ENCODE measurements at places on chromosomes 12 and 14. TPM values are rescaled to one million over a fixed set of nuclear protein-coding genes. Genes with fewer than 3 reads are reported as not detected.

The CLEC4D gene
- not detected for total RNA-seq

The CIROP gene
- not detected for total RNA-seq

- DNase-seq = peak; percentile 31
These were observed 41.4 kb downstream of the PRPF40B start for GRCh38 chr12:49664591-49665239.

DNA sequence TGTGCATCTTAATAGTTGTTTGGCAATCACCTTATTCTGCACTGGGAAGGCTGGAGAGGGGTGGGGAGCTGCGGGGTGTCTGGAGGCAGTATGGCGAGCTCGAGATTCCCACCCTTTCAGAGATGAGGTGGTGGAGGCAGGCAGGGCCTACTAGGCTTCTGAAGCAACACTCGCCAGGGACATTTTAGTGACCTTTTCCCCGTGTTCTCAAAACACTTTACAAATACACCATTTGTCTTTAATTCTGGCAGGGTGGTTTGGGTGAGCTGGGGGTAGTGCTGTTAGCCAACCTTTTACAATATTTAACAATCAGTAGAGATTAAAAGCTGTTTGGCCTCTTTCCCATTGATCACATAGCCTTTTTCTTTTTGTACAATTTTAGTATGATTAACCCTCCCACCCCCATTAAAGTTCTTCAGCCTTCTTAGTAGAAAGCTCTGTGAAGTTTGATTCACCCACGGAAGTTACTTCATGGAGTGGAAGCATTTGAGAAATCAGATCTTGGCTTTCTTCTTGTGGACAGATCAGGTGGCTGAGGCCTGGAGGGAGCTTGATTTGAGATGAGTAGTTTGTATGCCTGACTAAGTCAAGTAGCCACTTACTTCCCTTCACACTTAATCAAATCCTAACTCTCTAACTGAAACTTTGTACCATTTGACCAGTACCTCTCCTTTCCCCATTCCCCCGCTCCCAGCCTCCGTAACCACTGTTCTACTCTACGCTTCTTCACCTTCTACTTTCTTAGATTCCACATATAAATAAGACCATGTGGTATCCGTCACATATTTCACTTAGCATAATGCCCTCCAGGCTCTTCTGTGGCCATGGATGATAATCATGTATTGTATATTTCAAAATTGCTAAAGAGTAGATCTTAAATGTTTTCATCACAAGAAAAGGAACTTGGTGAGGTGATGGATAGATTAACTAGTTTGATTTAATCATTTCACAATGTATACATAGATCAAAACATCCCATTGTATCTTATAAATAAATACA, 41.0 kb downstream of the TRAF3 start:
- DNase-seq = peak; percentile 25

- DNase-seq = no peak
These were observed 71.2 kb upstream of the ESRRB start for GRCh38 chr14:76304536-76305267.

GRCh38 chr14:22179190-22179589, 409.8 kb downstream of the DAD1 start:
- no peak for DNase-seq

DNA sequence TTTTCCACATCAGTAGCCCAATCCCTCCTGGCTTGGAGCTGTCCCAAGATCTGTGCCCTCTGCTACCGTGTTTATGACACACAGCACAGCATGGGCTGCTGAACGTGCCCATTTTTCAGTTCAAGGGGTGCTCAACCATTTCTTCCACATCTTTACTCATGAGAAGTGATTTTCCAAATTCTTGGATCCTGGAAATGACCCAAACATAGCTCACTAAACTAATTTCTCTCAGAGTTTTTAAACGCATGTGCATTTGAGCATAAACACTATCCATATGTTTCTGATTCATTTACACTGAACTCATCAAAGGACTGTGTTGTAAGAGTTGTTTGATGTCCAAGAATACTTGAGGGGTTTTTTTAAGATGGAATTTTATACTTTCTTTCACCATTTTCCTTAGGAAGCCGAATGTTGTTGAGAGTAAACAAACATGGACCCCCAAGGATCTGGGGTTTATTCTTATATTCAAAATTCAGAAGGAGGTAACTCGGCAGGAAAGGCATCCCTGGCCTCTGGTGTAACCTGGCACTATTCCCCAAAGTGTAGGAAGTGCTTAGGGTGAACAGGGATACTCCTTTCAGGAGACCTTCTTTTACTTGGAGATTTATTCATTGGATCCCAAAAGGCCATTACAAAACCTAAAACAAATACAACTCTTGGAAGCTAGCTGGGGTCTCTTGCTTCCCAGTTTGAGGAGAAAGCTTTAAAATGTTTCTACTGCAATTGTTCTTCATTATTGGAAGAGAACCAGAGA, 215.0 kb downstream of the BMP4 start:
- DNase-seq = no peak

GRCh38 chr14:75454963-75455546, 27.2 kb downstream of the JDP2 start:
- DNase-seq = peak; percentile 29

GRCh38 chr12:118164798-118165486, 29.0 kb downstream of the PEBP1 start:
- DNase-seq = peak; percentile 31

DNA sequence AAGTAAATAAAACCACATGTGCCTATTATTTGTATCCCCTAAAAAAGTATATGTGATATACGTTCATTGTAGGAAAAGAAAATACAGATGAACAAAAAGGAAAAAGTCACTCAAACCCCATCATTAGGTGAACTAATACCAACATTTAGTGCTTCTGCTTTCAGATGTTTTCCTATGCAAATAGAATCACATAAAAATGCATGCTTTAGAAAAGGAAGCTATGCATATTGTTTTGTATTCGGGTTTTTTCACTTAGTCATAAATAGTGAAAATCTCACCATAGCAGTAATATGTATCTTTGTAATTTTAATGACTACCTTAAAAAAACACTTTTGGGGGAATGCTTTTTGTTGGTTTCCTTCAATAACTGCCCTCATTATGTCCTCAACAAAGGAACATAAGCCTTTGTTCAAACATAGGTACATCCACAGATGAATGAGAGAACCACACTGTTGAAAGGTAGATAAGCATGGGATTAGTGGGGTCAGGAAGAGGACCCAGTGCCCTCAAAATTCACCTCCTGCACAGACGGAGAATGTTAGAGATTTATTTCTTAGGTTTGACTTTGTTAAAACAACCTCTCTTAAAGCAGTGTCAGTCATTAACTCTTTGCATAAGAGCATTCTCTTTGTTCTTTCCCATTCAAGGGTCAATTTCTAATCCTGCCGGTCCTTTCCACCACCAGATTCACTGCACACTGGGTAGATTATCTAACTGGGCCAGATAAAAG, 6.5 kb downstream of the AMDHD1 start:
- DNase-seq = no peak

- DNase-seq = no peak
These were observed 504.9 kb downstream of the VRK1 start for GRCh38 chr14:97301931-97302559.

DNA sequence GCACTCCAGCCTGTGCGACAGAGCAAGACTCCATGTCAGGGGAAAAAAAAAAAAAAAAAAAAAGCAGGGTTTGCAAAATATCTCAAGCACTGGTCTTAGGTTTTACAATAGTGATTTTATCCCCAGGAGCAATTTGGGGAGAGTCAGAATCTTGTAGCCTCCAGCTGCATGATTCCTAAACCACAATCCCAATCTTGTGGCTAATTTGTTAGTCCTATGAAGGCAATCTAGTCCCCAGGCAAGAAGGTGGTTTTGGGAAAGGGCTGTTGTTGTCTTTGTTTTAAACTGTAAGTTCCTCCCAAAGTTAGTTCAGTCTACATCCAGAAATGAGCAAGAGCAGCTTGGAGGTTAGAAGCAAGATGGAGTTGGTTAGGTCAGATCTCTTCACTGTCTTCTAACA, 135.7 kb downstream of the PLXNC1 start:
- DNase-seq = no peak

All from bronchial epithelial cell (primary cell).